ENCODE measurements at places on chromosomes 12 and 14.

DNA sequence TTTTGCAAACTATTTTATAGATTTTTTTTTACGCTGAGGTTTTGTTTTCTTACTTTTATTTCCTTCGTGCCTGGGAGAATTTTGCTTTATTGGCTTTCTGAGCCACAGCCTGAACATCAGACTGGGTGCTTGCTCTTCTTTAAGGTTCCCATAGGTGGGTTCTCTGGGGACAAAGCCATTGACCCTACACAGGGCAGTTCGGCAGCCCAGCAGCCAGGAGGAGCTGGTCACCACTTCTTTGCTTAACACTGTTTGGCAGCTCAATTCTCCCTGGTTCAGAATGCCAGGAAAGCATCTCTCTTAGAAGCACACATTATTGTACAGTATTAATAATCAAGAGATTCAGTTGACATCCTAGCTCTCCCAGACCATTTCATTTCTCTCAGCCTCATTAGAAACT, 140.8 kb upstream of the NEDD1 start:
- DNase-seq = no peak

DNA sequence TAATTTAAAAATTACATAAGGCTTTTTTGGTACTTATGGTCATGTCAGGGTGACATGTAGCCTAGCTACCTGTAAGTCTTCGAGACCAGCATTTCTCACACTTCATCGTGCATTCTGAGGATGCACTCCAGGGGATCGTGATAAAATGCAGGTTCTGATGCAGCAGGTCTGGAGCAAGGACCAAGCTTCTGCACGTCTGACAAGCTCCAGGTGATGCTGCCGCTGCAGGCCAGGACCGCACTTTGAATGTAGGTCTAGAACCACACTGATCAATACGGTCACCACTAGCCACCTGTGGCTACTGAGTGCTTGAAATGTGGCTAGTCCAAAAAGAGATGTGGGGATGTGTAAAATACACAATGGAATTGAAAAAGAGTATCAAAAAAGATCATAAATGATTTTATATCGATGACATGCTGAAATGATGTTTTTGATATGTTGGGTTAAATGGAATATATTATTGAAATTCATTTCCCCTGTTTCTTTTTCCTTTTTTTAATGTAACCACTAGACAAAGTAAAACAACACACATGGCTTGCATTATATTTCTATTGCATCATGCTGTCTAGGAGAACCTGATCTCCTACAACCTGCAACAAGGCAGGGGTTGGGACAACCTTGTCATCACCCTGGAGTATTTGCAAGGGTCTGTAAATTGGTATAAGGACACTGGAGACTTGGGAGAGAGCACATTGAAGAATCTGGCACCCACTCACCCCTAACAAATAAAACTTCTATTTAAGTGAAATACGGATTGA, 142.4 kb downstream of the DPF3 start:
- DNase-seq = no peak

- no peak for DNase-seq
Measured at GRCh38 chr14:77407158-77407557, 16.2 kb downstream of the NOXRED1 start.

DNA sequence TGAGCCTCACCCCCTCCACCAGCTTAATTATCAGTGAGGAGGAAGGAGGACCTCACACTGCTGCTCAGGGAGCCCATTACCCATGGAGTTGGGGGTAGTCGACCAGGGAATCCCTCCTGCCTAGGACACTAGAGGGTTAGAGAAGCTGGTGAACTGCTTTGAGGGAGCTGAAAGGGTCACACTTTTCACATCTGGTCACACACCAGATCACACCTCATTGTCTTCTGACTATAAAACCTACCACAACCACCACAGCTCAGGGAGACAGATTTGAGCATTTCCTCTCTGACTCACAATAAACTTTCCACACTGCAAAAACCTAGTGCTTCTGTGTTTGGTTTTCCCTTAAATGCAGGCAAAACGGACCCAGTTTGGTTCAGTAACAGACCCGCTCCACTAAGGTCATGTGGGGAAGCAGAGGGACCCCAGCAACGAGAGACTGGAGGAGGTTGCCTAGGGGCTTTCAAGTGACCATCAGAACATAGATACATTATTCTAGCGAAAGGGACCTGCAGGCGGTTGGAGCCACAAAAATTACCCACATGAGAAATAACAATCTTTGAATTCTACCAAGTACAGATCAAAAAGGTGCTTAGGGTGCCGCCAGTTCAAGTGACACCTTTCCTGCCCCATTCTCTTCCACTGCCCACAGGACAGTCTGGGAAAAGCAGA, 151.4 kb upstream of the AVPR1A start:
- DNase-seq = no peak

GRCh38 chr14:97021571-97022168, 224.5 kb downstream of the VRK1 start:
- DNase-seq = no peak
